ENCODE measurements at places on chromosomes 16 and 17. TPM values are rescaled to one million over a fixed set of nuclear protein-coding genes. Genes with fewer than 3 reads are reported as not detected.

DNA sequence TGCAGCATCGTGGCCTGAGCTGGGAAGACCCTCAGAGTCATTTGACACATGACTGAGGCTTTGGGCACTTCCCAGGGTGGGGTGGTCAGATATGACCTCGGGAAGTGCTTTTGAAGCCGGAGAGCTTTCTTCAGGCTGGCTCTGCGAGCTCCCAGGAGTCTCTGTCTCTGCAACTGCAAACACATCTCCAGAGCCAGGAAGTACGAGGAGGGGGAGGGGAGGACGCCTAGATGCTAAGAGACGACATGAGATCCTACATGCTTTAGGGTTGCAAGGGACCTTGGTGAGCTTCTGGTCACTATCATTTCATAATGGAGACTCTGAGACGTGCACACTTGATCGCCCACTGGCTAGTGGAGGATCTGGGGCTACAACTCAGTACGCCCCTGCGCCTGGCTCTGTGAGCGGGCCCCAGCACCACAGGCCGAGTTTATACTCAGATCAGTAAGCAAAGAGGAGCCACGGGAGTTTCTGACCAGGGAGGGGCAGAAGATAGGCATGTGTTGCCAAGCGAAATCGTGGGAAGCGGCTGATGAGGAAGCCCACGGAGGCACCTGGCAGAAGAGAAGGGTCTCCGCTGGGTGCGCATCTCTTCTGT lies 527 bp upstream of the MGAT5B start:
- H3K27ac ChIP-seq = no peak overlapping the region
- peaks cover 2% of the 10 kb centered on the region for H3K27me3 ChIP-seq

GLP2R gene
- 1.4 TPM for total RNA-seq

DNA sequence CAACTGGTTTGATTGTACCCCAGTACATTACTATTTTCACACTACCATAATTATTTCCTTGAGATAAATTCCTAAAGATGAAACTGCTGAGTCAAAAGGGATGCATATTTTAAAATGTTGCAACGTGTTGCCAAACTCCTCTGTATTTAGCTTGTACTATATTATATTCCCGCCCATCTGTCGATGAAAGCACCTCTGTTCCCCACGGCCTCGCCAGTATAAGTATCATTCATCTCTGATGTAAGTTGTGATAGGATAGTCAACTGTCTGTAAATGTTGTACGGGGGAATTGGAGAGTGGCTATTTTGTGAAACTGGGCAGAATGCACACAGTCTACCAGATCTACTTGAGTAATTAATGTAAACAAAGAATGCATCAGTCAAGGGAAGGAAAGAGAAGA lies 47.7 kb upstream of the TNRC6A start:
- H3K36me3 ChIP-seq = no peaks in the 10 kb centered on the region
- H3K4me1 ChIP-seq = no peaks in the 10 kb centered on the region
- DNase-seq = no peak

DNA sequence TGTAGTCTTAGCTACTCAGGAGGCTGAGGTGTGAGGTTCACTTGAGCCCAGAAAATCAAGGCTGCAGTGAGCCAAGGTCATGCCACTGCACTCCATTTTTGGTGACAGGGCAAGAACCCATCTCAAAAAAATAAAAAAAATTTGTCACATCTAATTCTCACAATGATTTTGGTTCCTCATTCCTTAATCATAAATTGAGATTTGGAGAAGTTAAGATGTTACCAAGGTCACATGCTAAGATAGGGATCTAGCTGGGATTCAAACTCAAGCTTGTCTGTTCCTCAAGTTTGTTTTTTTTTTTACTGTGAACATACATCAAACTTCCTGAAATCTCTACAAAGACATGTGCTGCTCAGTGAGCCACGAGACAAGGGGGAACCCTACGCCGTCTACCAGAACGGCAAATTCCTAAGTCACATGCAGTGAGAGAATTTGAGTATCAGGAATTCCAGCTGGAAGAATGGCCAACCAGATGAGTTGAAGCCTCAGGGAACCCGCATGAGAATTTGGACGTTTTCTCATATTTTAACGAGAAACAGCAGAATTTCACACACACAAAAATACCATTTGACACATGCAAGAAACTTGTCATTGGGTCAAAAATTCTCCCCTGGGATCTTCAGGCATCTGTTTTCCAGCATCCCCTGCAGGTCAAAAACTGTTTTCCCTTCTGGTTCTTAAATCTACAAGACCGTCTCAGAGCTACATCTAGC lies 414.1 kb upstream of the GOT2 start:
- H3K36me3 ChIP-seq = no peaks in the 10 kb centered on the region
- no peak overlapping the region for H3K27ac ChIP-seq

DNA sequence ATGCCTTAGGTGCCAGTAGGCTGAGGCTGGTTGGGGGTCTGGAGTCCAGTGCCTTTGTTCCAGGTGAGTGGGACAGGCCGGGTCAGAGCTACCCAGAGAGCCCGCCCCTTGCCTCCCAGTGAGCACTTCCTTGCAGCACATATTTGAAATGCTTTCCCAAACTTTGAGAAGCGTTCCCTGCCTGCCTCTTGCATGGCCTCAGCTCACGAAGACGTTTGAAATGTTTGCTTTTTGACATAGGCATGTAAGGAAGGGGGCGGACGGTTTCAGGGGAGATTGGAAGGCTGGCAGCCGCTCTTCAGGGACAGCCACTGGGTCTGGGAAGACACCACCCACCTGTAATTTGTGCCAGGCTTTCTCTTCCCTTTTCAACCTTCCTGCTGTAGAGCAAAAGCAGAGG lies 5.1 kb upstream of the FOXL1 start:
- no peak overlapping the region for H3K4me3 ChIP-seq
- H3K36me3 ChIP-seq = no peaks in the 10 kb centered on the region
- peaks cover 6% of the 10 kb centered on the region for H3K27me3 ChIP-seq
- H3K4me1 ChIP-seq = no peaks in the 10 kb centered on the region

DNA sequence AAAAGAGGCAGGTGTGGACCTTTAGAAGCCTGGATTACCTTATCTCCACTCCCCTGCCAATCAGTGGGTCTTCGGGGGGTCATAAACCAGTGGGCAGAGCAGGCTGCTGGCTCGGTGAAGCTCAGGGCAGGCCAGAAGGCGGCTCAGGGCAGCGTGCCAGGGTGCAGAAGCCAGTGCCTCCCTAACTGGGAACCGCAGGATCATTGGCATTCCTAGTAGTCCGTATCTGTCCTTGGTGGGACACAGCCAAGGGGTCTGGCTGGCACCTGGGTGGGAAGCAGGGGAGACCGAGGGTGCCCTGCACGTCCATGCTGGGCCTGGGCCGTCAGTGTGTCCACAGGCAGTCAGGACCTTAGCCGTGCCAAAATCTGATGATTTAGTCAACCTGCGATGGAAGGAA lies 76.8 kb downstream of the SEC14L1 start:
- no peak for DNase-seq
- H3K4me3 ChIP-seq = no peak overlapping the region
- no peaks in the 10 kb centered on the region for H3K4me1 ChIP-seq
- no peaks in the 10 kb centered on the region for H3K36me3 ChIP-seq

DNA sequence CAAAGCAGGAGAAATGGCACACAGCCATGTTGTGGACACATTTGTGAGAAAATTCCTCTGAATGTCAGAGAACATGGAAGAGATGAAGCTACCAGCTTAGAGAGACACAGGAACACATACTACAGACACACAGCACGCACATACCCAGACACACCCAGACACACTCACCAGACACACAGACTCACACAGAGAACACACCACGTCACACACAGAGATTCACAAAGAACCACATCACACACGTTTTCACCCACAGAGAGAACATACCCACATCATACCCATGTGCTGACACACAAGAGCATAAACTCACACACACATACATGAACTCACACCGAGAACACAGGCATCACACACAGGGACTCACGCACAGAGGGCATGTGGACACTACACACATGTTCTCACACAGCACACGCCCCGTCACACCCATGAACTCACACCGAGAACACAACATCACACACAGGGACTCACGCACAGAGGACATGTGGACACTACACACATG lies 124.9 kb downstream of the METRNL start:
- DNase-seq = no peak
- peaks cover 2% of the 10 kb centered on the region for H3K4me1 ChIP-seq
- H3K36me3 ChIP-seq = no peaks in the 10 kb centered on the region
- no peak overlapping the region for H3K27ac ChIP-seq
- H3K27me3 ChIP-seq = no peaks in the 10 kb centered on the region
- H3K4me3 ChIP-seq = no peak overlapping the region
